CMK (cell line): ENCODE measurements at places on chromosomes 7 and 10.

DNA sequence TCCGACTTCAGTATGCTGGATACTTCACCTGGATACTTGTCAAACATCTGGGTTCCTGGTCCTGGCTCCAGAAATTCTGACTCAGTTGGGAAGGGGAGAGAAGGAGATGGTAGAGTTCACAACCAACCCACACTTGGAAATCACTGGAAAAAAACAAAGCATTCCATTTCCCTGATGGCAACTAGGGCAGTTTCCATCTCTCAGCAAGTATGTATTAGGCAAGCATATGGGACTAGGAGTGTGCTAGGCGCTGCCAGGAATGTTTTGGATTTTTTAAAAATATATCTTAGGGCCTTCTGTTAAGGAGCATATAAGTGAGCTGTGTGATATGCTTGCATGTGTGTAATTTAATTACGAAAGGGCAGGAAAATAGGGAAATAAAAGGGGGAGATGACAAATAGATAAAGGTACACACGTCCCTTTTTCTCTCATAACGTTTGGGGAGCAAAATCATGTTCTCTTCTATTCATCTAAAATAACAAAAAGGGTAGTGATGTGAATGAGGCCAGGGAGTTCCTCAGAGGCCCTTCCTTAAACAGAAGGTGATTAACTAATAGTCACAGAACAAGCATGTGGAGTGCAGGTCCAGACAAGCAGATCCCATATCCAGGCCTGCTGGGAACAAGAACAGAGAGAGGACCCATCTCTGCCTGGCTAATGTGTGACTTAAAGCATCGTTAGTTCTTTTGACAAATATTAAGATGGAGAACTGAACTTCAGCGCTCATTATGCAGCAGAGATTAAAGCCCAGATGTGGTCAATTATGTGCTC is 64.5 kb upstream of the NFE2L3 start:
- DNase-seq: no peak

DNA sequence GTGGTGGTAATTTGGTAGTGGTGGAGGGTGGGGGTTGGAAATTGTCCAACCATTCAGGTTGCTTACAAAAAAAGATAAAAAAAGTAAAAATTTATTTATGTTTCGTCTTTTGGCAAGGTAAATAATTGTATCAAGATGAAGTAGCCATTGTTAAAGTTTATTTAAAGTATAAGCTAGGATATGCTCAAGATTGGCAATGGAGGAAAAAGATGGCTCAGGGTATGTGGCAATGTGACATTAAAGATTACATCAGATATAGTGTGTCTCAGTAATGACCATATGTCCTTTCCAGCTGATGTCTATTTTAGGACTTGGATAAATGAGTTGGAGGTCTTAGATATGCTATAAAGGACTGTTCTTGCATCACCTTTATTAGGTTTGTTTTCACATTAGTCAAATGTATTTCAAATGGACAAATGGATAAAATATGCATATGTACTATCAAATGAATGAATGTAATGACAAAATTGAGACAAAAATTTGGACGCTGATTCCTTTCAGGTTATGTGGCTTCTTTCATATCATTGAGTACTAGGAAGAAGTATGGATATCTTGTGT is 60.9 kb downstream of the ST7 start:
- DNase-seq: no peak

DNA sequence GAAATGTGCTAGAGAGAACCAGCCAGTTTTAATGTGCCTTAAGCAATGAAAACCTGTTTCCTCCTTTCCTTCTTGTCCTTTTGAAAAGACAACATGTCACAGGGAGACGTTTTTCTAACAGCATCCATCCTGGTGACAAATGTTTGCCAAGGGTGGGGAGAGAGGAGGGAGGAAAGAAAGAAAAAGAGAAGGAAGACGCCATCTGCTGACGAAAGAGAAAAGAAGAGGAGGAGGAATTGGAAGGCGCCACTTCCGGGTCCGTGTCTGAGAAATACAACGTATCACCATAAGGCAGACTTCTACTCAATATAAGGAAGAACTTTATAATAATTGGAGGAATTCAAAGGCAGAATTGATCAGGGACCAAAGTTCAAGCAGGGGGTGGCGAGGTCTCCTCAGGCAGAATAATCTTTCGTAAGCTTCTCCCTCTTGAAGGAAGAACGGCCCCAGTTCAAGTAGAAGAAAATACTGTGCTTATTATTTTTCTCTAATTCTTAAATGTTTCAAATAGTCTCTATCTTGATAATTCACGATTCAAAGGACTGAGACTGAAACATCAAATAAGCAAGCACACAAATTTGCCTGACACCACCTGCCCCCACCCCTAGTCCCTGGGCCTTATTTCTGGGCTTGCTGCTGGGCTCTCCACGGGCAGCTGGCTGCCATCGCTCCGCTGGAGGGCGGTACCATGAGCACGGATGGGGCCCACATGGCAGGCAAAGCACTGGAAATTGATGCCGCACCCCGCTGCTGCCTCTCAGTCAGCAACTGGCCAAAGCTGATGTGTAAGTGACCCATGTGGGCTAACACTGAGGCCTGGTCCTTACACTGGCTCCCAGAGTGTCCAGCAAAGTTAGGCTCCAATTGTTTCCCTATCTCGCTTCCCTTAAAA is 273.7 kb upstream of the KLF14 start:
- no peak for DNase-seq

- no peak for DNase-seq
Observed at GRCh38 chr10:87093632-87094372, 841 bp downstream of the GLUD1 start.

DNA sequence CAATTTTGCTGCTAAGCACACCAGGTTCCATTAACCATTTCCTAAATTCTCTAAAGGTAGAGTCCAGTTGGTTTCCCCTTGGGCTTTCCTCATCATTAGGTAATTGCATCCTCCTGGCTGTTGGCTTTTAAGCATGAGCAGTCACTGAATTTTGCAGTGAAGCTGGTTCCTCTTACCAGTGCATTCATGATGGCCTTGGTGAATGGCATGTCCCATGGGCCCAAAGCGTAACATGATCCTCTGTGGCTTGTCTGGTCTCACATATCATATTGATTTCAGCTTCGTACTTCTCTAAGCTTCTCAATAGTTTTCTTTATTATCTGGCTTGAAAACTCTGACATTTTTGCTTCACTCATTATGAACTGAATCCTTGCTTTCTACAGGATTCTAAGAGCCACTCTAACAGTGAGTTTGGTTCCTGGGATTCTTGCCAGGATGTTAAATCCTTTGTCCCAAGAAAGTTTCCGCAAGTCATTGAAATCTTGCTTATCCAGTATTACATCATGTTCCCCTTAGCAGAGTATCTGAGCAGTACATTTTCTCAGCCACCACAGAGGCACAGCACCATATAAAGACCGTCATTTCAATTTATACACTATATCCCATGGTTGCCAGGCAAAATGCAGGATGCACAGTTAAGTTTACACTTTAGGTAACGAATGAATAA is 134.2 kb downstream of the PTN start:
- DNase-seq: no peak

GRCh38 chr7:29794959-29795629 is 11.2 kb upstream of the WIPF3 start:
- no peak for DNase-seq

DNA sequence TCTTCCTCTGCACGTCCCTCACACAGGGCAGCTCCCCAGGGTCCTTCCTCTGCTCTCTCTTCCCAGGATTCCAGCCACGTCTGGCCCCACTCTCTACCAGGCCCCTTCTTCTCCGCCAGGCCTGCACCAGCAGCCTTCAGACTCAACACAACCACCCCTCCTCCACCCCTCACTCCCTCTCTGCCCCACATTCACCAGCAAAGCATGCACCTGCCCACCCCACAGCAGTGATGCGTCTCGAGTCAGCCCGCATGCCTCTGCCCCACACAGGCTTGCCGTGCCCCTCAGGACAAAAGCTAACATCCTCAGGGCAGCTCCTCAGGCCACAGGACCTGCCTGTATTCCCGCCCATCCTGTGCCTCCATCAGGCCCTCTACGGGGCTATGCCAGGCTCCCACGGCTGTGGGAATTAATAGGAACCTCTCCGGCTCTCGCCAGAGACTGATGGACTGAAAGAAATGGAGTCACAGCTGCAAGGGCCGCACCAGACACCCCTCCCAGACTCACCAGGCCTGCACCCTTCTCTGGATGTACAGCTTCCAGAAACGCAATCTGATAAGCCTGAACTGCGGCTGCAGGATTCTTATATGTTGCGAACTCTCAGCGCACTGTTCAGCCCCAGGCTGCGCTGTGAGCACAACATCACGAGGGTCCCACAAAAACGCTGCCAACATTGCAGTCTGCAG is 100.1 kb downstream of the CYTH3 start:
- DNase-seq: no peak

DNA sequence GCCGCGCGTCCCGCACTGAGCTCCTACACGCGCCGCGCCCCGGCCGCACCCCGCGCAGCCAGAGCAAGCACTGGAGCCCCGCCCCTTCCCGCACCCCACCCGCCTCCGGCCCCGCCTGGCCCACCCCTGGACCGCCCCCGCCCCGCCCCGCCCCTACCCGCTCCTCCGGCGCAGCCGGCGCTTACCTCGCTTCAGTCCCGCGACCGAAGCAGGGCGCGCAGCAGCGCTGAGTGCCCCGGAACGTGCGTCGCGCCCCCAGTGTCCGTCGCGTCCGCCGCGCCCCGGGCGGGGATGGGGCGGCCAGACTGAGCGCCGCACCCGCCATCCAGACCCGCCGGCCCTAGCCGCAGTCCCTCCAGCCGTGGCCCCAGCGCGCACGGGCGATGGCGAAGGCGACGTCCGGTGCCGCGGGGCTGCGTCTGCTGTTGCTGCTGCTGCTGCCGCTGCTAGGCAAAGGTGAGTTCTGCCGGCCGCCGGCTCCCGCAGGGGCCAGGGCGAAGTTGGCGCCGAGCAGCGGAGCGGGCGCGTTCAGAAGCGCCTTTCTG is at the start of gene RET:
RET (plus strand) TSS at position 194 of the 545 bp plus-strand sequence; CDS start at position 384, 190 bp downstream.
- DNase-seq: no peak

- DNase-seq: no peak
Observed at GRCh38 chr10:3263082-3263481, 90.5 kb upstream of the PITRM1 start.

DNA sequence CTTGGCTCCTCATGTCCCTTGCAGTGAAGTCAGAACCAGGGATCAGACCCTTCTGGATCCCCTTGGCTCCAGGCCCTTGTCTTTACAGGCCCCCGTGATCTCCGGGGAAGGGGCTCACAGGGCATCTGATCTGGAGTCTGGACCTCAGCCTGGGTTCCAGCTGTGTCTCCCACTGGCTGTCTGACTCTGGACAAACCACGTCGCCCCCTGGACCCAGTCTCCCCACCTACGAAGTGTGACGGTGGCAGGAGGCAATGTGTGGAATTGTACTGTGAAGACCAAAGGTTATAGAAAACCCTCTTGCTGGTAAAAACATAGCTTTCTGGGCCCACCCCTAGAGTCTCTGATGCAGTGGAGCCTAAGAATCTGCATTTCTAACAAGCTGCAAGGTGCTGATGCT is 15.5 kb upstream of the C10orf71 start:
- DNase-seq: no peak

- DNase-seq: no peak
Observed at GRCh38 chr7:75630549-75630948, 108.2 kb downstream of the HIP1 start.

- DNase-seq: no peak
Observed at GRCh38 chr7:12949060-12949931, 261.9 kb downstream of the ARL4A start.

- no peak for DNase-seq
Observed at GRCh38 chr10:122049076-122049475, 60.1 kb downstream of the TACC2 start.

GRCh38 chr10:61941202-61941681 is 39.7 kb downstream of the ARID5B start:
- no peak for DNase-seq

DNA sequence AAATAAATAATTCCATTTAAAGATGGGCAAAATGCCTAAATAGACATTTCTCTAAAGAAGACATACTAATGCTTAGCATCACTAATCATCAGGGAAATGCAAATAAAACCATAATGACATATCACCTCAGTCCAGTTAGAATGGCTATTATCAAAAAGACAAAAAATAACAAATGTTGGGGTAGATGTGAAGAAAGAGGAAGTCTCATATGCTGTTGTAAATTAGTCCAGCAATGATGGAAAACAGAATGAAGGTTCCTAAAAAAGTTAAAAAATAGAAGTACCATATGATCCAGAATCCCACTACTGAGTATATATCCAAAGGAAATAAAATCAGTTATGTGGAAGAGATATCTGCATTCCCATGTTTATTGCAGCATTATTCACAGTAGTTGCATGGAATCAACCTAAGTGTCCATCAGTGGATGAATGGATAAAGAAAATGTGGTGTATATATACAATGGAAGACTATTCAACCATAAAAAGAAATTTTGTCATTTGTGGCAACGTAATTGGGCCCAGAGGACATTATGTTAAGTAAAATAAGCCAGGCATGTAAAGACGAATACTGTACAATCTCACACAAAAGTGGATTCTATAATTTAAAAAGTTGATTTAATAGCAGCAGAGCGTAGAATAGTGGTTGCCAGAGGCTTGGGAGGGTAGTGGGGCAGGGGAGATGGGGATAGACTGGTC is 52.0 kb downstream of the TCAF1 start:
- no peak for DNase-seq

- DNase-seq: no peak
Observed at GRCh38 chr10:24886290-24886680, 66.1 kb downstream of the PRTFDC1 start.

DNA sequence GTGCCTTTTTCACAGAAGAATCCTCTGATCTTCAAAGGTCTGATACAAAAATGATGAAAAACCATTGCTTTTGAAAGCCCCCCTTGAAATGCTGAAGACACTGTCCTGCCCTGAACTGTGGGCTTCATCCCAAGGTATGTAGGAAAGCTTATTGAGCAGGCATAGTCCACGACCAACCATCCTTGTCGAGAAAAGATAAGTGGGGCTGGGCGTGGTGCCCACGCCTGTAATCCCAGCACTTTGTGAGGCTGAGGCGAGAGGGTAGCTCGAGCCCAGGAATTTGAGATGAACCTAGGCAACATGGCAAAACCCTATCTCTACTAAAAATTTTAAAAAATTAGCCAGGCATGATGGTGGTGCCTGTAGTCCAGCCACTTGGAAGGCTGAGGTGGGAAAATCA is 25.6 kb downstream of the TACR2 start:
- no peak for DNase-seq

DNA sequence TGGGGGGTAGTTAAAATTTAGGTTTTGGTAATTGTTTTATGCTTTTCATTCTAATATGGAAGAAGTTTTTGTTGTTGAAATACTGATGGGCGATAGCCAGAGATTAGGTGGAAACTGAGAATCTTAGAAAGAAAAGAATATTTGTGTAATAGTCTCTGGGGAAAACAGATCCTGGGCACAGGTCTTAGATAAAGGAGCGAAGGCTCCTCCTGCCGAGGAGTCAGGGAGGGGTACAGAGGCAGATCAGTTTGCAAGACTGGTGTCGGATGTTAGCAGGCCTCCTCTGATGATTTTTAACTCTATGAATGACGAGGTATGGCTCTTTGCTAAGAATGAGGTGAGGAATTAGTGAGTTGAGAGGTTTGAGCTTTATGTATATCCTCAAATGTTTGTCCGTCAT is 339.7 kb downstream of the HGF start:
- no peak for DNase-seq

GRCh38 chr7:67413670-67414069 is 417.0 kb downstream of the TYW1 start:
- DNase-seq: no peak
